ENCODE measurements at places on chromosomes 12 and 14.

DNA sequence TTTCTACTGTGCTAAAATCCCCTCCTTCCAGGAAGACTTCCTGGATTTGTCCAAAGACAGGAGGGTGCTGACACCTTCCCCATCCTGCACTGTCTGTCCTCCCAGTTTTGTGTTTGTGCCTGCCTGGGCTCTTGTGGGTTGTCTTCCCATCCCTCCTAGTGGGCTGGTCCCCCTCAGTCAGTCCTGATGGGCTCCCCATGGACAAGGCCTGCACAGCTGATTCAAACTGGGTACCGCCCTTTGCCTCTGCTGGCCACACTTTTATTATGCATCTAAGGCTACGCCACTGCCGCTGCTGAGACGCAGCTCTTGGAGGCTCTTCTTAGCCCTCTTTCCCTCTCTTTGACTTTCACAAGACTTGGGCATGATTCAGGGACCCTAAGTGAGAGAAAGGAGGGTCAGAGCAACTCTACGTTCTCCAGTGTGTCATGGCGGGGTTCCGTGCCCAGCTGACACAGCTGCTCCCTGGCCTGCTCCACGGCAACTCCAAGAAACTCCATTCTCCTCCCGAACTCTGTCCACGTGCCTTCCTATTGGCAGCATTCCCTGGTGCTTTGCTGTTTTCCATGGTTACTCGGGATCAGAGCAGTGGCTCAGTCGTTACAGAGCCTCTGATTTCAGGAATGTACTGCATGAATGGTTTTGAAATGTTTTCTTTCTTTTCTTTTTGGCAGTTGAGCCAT is 3.8 kb upstream of the KRT85 start:
- DNase-seq: no peak

DNA sequence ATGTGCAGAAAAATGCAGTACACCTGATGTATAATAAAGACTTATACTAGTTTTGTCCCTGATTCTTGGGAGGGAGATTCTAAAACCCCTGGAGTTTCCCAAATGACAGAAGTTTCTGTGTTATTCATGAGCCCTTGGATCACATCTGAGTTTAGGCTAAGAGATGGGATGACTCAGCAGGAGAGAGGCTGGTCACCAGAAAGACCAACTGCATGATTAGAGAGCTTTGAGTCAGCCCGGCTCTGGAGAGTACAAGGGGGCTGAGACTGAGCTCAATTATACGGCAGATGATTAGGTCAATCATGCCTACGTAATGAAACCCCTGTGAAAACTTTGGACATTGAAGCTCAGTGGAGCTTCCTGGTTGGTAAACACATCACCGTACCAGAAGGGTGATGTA is 174.2 kb downstream of the SSPN start:
- DNase-seq: no peak

DNA sequence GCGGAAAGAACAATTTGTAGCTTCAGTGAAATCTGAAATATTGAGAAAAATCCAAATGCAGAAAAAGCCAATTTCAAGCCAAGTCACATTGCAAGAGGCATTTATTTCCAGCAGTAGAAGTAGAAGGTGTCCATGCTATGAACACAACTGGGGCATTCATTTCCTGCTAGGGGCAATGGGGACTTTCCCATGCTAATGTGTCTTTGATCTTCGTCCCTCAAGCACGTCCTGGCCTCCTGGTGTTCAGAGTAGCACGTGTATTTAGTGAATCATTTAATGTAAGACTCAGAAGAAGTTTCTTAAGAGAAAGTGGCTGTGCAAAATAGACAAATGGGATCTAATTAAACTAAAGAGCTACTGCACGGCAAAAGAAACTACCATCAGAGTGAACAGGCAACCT is 267.9 kb downstream of the TMEM132C start:
- peak; percentile 8 for DNase-seq

GRCh38 chr14:81710232-81710845 is 176.7 kb upstream of the SEL1L start:
- DNase-seq: peak; percentile 2

DNA sequence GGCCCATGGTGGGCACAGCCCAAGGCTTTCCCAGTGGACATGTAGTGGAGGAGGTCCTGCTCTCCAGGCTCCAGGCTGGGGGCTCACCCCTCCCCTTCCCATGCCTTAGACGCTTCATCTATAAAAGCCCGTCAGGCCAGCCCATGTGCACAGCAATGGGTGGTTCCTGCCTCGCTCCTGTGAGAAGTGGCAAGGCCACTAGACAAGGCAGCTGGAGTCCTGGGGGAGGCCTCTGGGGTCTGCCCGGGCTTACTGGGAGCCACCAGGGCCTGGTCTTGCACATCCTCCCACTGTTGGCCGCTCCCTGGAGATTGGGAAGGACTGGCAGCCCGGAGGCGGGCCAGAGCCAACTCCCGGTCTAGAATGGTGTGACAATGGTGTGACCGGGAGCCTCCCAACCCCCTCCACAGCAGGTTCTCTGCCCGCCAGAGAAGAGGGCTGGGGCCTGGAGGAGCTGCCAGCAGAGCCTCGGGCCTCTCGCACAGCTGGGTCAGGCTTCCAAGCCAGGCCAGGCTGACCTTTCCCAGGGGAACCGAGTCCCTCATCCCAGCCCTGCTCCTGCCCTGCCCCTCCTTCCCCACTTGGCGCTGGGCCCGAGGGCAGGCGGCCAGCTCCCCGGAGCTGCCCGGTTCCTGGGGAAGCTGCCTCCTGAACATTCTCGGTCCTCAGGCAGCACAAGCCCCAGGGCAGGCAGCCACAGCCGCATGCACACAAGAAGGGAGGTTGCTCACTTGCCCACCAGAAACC is 97.9 kb downstream of the RFLNA start:
- no peak for DNase-seq

Measured in CD4-positive, alpha-beta T cell treated with Interleukin-4 for 4 hours (primary cell).